ENCODE measurements at places on chromosomes 3 and 15.

- no peak for DNase-seq
Measured at GRCh38 chr15:56869573-56869972, 48.9 kb upstream of the TCF12 start.

DNA sequence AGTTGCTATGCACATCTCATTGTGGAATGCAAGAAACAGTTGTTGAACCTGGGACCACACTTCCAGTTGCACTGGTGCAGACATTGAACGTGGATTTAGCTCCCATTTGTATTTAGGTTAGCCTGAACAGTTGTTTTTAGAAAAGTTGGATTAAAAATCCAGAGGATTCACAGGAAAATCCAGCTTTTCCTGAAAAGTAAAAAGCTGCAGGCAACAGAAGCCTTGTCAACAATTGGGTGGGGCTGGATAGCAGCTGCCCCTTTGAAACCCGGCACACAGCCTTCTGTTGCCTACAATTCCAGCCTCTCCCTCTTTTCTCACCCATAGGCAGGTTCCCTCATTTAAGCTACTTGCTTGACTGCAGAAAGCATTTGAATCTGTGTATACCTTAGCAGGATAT, 165.3 kb upstream of the TBL1XR1 start:
- no peak for DNase-seq

GRCh38 chr15:65355988-65356353, 21.8 kb downstream of the IGDCC3 start:
- no peak for DNase-seq

DNA sequence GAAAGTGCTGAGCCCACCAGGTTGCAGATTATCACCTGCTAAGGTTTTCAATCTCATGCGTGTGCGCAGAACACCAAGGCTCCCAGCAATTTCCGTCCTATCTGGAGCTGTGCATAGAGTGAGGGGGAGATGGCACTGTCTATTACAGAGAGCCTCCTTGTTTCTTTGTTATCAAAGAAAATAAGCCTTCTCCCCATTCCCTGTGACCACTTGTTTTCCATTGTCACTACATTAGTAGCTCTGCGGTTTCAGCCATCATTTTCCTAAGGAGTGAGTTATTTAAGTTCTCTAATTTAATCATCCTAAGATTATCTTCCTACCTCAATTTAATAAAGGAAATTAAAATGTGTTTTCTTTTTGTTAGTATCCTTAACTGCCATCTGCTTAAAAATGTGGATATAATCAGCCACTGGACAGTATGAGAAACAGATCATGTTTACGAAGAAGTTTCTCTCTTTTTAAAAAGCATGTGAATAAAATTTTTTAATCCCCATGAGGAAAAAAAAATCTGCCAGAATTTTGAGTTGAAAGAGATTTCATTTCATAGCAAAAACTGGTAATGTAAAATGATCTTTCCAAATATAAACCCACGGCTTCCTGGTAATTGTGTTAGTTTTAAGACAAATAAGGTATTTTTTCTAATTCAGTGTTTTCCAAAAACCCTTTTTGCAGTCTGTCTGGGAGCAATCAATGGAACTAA, 172.3 kb upstream of the UBE2E1 start:
- no peak for DNase-seq

DNA sequence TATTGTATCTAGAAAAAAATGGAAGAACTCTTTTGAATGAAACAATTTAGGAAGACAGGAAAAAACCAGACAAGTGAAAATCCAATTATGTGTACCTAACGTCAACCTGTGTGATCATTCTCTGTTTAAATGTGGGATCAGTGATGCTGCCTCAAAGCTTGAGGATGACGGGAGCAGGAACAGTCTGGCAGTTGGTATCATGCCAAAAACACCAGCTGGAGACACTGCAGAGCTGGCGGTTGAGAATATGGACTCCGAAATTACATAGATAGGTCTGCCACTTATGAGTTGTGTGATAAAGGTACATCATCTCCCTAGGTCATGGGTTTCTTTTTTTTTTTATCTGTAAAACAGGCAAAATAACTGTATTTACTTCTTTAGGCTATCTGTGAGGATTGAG, 480.5 kb downstream of the CNTN4 start:
- DNase-seq, result no peak

DNA sequence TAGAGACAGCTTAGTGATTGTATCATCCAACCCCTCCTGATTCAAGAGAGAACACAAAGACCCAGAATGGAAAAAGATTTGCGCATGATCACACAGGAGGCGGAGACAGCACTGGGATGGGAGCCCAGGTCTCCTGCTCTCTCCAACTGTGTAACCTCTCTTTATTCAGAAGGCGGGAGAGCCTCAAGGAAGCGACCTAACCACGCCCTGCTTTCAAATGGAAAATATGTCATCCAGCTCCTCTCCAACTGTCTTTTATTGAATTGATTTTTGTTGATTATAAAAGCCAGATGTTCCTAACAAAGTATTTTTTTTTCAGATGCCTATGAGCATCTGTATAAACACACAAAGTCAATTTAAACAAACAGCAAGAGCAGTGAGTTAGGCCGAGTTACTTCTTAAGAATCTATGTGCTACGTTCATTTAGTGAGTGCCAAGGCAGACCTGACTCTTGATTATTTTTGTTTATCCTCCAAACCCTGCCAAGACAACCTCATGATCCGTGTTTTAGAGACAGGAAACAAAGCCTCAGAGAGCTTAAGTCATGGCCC, 74.5 kb downstream of the BFSP2 start:
- no peak for DNase-seq

DNA sequence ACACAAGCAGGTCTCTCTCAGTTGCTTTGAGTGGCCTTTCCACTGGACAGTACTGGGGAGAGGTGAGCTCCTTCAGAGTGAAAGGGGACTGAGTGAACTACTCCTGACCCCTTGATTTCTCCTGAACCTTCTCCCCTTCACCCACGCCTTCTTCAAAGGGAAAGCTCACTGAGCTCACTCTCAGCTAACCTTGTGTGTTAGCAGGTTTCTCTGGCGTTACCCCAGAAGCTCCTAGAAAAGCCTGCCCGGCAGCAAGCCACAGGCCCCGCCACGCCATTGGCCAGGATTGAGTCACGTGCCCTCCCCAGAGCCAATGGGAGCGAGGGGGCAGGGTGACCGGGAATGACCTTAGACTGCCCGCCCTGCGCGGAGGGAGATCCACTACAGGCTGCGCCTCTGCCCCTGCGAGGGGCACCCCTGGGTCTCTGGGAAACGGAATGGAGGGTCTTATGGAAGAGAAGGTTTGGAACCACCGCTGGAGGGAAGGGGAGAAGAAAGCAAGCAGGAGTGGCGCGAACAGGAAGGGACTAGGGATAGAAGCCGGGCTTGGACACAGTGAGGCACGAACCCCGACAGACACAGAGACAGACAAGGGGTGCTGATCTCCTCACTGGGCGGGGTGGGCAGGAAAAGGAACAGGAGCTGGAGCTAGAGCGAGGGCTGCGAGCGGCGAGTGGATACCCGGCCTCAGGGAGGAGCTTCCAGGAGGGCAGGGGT, 17.4 kb upstream of the CLK3 start:
- peak; percentile 75 for DNase-seq

GRCh38 chr3:42963269-42963668, 15.8 kb upstream of the GASK1A start:
- DNase-seq, result no peak

GRCh38 chr3:170772175-170772574, 97.8 kb downstream of the RPL22L1 start:
- DNase-seq, result no peak

GRCh38 chr3:185824051-185825005, 514 bp downstream of the IGF2BP2 start:
- DNase-seq, result no peak

DNA sequence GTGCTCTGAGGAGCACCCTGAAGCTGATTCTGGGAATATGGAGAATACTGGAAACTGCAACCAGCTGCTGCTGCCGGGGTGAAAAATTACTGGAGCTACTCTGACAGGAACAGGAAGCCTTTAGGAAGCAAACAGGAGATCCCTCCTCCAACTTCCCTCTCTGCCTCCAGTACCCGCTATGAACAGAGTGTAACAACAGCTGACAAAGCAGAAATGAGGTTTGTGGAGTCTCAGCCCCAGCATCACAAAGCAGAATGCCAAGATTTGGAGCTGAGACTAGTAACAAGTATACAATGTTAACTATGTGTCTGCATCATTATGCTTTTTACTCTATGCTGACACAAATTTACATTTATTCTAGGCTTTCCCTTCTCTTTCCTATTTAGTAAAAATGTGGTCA, 22.7 kb upstream of the PIAS1 start:
- DNase-seq, result no peak

DNA sequence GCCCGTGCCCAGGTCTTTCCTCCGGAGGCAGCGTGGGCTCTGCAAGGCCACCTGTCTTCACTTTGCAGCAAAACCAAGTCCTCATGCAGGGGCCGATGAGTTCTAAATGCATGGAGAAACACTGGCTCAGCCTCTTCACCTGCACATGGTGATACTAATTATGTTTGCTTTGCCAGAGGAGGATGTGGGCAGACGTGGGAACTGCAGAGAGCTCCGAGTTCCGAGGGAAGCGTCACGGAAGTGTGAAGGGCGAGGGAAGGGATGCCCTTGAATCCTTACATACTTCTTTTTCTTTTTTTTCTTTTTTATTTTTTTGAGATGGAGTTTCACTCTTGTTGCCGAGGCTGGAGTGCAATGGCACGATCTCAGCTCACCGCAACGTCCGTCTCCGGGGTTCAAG, 74.8 kb downstream of the GABRG3 start:
- DNase-seq, result no peak

- DNase-seq, result no peak
Measured at GRCh38 chr3:48552111-48552951, 4.3 kb downstream of the PFKFB4 start.

DNA sequence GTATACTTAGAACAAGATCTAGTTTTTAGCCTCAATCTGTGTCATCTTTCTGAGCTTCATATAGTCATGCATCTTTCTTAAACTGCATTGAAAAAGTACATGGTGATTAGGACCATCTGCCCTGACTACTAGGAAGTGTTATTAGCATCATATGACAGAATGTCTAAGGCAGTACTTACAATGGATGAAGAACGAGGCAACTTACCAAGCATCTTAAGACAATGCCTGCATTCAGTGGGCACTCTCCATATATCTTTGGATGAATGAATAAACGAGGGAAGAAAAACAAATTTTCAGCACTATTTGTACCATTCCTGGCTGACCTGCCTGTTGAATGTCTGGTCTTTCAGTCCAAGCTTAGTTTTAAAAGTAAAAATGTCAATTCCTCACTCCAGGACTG, 185.4 kb upstream of the EPHA3 start:
- no peak for DNase-seq

DNA sequence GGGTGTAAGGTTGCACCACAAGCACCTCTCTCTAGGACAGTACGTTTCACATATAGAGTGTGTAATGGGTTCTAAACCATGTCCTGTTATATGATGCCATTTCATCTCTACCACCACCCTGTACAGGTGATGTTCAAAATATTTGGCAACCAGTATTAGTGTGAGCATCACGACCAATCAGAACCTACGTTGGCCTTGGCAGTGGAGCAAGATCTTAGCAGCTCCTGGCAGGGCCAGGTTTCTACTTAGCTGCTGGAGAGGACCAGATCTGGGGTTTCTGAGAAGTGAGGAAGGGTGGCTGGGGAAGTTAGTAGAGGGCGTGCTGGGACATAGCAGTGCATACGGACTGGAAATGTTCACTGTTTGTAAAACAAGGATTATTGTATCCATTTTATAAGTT, 23.1 kb upstream of the MITF start:
- DNase-seq, result no peak

DNA sequence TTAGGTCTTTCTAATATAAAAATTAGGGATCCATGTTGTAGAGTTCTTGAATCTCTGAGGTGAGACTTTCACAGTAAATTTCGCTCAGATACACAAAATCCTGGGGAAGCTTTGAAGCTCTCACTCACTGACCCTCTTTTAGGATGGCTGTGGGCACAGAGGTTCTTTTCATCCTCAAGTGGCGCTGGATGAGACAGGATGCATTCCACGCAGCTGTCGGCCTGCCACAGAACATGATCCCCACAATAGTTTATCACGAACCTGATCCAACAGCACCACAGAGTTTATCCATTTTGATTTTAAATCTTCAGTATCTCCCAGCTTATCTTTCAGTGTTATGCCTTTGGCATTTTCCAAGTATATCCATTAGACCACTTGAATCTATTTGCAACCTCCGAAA, 91.9 kb downstream of the WDR76 start:
- no peak for DNase-seq

GRCh38 chr3:74623261-74623836, 8.9 kb upstream of the CNTN3 start:
- DNase-seq, result no peak

- DNase-seq, result no peak
Measured at GRCh38 chr3:150740733-150741496, 22.1 kb downstream of the SIAH2 start.

DNA sequence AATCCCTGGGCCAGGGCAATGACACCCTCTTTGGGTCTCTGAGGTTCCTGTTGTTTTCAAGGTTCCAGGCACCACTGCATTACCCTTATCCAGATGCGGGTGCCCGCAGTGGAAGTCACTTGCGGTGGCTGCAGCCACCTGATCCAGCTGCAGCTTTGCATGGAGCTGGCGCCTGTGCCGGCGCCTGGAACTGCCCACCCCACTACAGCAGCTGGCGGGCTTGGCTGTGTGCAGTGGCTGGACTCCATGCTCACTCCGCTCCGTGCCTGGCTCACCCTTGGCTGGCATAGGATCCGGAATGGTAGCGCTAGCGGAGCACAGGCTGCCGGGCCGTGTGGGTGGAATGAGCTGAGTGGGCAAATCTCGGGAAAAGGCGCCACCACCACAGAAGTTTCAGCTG, 832.6 kb upstream of the CADM2 start:
- DNase-seq, result no peak

- no peak for DNase-seq
Measured at GRCh38 chr3:65837604-65838003, 201.1 kb downstream of the MAGI1 start.

DNA sequence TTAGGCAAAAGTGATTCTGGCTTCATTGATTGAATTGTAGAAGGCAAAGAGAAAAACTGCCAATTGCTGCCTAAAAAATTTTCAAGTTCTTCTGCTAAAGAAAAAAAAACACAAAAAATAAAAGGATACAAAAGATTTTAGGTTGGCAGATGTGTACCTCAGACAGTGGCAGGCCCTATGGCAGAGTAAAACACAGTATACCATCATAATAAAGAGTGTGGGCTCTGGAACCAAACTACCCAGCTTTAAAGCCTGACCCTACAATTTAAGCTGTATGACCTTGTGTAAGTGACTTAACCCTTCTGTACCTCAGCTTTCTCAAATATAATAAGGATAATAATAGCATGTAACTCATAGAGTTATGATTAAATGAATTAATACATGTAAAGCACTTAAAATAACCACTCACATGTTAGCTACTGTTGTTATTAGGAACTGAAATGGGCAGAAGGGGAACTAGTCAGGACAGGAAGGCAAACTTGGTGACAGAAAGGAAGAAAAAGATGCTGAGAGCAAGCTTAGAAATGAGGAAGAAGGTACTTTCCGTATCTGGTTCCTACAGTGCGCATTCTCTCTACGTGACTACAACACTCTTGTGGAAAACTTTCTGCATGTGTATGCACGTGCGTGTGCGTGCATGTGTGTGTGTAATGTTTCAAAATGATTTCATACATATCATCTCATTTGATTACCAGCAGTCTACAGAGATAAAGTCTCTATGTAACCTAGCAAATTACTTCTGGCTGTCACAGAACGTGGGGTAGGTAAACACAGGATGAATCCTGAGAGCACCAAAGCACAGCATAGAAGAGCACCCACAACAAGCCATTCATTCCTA, 13.6 kb upstream of the GATM start:
- no peak for DNase-seq

Data from stimulated activated CD8-positive, alpha-beta memory T cell treated with anti-CD3 and anti-CD28 coated beads, Interleukin-2, amount 100 ng/mL, for 1 hour (primary cell).